CD4-positive, alpha-beta T cell treated with Interleukin-4 for 4 hours (primary cell): ENCODE measurements at places on chromosomes 13 and 19.

DNA sequence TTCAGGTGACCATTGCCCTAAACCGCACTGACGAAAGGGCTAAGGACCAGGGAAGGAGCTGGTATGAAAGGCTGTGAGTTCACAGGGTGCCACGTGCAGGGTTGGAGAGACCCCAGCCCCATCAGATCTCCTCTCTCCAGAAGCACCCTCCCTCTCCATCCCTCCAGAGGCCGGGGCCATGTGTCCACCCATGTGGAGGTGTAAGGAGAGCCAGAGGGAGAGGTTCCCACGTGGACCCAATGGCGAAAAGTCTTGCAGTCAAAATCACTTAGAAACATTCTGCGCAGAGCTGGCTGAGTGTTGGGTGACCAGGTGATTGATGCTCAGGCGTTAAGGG lies 168.3 kb downstream of the COL4A1 start:
- no peak for DNase-seq

DNA sequence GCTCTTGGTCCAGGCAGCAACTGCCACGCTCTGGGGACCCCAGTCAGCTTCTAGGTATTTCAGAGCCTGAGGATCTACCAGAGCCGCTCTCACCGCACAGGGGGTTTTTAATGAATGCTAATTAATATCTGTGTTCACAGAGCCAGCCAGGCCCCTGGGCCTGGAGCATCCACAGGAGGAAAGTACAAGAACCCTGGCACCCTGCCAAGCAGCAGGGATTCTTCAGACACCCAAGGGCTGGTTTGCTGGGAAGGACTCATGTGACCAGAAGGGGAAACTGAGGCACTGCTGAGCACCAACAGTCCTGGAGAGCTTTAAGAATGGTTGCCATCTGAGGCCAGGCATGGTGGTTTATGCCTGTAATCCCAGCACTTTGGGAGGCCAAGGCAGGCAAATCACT lies 38.0 kb upstream of the ADGRE5 start:
- DNase-seq, result no peak

GRCh38 chr19:438416-438958 lies 22.3 kb downstream of the SHC2 start:
- no peak for DNase-seq

DNA sequence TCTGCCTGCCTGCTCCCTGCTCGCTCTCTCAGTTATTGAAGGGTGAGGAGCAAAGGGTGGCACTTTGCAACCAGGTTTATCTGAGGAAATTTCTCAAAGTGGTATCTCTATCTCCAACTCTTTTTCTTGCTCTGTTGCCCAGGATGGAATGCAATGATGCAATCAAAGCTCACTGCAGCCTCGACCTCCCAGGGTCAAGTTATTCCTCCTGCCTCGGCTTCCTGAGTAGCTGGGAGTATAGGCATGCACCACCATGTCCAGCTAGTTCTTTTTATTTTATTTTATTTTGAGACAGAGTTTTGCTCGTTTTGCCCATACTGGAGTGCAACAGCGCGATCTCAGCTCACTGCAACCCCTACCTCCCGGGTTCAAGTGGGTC lies 4.9 kb downstream of the ACTMAP start:
- no peak for DNase-seq

DNA sequence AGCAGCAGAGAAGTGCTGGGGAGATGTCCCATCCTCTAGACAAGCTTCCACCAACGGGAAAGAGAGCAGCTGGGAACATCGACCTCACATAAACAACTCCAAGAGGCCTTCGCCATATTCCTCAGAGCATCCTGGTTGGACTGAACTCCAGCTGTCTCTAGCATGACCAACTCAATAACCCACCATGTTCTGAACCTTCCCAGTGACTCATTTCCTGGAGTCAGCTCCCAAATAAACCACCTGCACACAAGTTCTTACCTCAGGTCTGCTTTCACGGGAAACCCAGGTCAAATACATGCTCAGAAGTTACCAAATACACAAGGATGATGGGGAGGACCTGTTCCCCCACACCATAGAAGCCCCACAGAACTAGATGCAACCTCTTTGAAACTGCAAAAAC lies 878.5 kb downstream of the UQCRFS1 start:
- no peak for DNase-seq

DNA sequence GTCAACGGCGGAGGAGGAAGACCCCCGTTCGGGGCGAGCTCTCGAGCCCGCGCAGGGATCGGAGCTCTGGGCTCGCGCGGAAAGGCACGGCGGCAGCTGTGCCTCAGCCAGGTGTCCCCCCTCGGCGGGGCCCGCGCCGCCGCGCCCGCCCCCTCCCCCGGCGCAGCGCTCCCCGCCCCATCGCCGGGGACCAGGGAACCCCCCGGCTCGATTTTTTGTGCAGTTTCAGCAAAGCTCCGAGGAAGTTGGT lies 110.0 kb downstream of the KCNRG start:
- DNase-seq, result no peak

DNA sequence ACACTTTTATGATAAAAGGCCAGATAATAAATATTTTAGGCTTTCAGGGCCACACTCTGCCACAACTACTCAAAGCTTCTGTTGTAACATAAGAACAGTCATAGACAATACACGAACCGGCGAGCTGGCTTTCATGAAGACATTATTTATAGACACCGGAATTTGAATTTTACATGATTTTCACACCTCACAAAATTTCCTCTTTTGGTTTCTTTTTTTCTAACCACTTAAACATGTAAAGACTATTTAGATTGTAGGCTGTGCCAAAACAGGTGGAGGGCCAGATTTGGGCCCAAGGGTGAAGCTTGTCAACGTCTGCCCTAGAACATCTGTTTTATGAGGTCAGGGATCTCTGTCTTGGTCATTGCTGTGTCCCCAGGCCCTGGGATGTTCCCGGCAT lies 29.7 kb upstream of the FXYD3 start:
- DNase-seq, result no peak

DNA sequence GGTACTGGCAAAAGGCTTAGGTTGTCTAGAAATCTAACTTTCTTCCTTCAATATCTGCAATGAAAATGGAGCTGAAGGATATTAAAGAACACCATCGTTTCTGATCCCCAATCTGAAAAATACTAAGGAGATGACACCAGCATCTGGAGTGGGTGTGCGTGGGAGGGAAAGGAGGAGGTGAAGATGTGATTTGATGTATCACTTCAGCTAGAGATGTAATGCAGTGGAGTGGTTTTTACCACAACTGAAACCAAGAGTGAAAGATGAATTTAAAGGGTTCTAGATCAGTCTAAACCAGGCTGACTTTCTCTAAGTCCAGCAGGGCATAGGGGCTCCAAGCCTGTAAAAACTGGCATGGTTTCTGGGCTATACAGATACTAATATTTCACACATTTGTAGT lies 148.4 kb downstream of the AKAP11 start:
- no peak for DNase-seq

- peak; percentile 47 for DNase-seq
Observed at GRCh38 chr19:53906211-53907192, 2.6 kb upstream of the CACNG7 start.

- no peak for DNase-seq
Observed at GRCh38 chr13:79458436-79458835, 22.5 kb upstream of the NDFIP2 start.

DNA sequence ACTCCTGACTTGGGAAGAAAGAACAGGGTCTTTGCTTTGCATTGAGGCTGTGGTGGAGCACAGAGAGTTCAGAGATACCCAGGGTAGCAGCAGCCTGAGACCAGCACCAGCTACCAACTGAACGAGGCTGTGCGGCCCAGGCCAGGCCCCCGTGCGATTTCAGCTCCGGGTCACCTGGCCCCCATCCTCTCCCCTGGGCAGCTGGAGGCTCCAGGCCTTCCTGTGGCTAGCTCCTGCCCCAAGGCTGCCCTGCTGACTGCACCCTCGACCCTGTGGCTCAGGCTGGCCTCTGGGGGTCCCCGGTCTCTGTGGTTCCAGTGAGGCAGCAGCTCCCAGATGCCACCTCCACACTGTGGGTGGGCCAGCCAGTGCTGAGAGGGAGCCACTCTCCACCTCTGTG lies 52.8 kb downstream of the MCF2L start:
- no peak for DNase-seq

DNA sequence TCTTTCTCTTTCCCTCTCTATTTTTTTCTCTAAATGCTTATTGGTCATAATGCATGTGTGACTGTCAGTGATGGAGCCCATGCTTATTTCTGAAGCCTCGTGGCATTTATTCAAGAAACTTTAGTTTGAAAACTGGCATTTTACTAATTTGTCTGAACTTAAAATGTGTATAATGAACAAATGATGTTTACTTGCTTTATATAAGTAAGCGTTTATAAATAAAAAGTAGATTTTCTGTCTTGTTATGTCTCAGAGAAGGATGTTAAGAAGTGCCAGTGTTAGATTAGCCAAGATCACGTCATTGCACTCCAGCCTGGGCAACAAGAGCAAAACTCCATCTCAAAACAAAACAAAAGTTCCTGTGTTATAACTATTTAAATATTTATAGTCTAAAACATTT lies 1568.1 kb downstream of the EFNB2 start:
- DNase-seq, result no peak

DNA sequence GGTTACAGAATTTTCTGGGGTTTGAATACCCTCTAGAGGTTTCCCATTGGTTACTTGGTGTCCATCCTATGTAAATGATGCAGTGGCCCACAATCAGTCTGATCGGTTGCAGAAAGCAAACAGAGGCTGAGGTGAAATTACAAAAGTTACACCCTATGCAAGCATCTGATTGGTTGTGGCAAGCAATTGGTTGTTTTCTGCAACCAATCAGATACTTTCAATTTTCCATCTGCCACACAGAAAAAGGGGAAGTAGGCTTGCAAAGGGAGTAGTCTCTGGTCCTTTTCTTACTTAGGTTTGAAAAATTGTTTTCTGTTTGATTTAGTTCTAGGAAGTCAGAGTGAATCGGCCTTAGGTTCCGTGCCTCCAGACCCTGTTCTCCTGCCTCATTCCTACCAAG lies 93.1 kb downstream of the WTIP start:
- DNase-seq, result no peak

DNA sequence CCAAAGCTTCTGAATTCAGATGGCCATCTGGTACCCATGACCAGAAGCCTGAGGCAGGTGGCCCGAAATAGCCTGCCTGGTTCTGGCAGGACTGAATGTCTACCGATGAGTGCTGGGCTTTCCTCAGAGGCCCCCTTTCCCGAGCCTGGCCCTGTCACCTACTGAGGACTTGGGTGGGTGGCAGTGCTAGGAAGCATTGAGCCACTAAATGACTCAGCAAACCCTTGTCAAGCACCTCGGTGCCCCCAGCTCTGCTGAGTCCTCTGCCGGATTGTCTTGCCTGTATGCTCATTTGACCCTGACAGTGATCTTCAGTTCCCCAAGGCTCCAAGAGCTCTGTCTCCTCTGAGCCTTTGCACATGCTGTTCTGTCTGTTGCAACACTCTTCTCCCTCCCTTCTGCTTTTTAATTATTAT lies 17.9 kb downstream of the PPP1R37 start:
- no peak for DNase-seq

DNA sequence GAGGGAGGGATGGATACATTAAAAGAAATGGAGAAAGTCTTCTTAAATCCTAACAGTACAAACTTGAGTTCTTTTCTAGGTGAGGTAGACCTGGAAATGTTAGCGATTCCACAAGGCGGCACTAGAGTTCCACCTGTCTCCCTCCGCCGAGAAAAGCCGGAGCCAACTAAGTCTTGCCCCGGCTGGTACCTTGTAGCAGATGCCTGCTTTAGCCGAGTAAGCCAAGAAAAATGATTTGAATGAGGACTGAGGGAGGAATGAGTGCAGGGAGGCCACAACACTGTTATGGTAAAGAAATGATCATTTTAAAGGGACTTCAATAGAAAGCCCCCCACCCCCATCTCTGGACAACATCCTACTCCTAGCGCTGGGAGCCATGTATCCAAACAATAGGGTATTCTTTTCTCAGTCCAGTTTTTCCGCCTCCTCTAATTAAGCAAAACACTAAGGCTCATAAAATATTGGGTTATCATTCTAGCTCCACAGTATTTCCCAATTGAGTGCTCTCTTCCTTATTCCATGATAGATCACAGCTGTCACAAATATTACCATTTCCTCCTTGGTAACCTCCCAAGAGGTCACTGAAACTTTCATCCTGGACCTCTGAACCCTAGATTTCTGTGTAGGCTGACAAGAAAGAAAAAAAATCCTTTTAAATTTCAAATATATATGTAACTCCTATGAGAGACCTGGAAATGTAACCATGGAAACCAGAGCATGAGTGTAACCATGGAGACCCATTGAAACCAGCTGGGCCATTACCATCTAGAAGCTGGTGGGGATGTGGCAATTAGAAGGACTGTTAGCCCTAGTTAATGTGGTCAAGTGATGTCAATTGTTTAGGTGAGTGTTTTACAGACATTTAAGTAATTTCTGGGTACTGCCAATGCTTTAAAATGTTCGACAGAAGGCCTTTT lies 58.3 kb downstream of the GPALPP1 start:
- DNase-seq, result peak; percentile 73
